ENCODE measurements at places on chromosomes 1 and 21. TPM values are rescaled to one million over a fixed set of nuclear protein-coding genes. Genes with fewer than 3 reads are reported as not detected.

DNA sequence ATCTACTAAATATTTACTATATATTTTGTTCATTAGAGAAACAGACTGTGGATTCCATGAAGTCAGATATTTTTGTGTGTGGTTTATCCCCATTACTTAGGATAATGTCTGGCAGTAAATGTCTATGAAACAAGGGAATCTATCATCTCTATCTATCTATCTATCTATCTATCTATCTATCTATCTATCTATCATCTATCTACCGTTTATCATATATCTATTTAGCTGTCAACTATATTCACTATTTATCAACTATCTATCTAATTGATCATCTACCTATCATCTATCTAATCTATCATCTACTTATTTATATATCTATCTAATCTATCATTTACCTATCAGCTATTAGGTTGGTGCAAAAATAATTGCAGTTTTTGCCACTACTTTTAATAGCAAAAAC is 255.7 kb downstream of the GRIK1 start:
- H3K27ac ChIP-seq: no peak overlapping the region
- no peaks in the 10 kb centered on the region for H3K4me1 ChIP-seq
- no peak for DNase-seq
- H3K36me3 ChIP-seq: no peaks in the 10 kb centered on the region
- H3K4me3 ChIP-seq: no peak overlapping the region
- no peaks in the 10 kb centered on the region for H3K27me3 ChIP-seq

The RIMS3 gene
- total RNA-seq: 33.0 TPM

DNA sequence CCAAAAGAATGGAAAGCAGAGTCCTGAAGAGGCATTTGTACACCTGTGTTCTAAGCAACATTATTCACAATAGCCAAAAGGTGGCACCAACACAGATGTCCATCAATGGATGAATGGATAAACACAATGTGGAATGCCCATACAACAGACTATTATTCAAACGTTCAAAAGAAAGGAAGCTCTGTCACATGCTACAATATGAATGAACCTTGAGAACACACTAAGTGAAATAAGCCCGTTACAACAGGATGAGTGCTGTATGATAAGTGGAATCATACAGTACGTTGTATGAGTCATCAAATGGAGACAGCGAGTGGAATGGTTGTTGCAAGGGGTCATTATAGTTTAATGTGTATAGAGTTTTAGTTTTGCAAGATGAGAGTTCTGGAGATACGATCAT is 80.1 kb downstream of the SH3BGR start:
- no peak overlapping the region for H3K27ac ChIP-seq
- no peaks in the 10 kb centered on the region for H3K4me1 ChIP-seq
- H3K36me3 ChIP-seq: no peaks in the 10 kb centered on the region
- no peak for DNase-seq
- no peak overlapping the region for H3K4me3 ChIP-seq

GRCh38 chr1:119606394-119606793 is 41.7 kb downstream of the ZNF697 start:
- DNase-seq: no peak
- no peaks in the 10 kb centered on the region for H3K36me3 ChIP-seq
- no peak overlapping the region for H3K4me3 ChIP-seq
- H3K4me1 ChIP-seq: no peaks in the 10 kb centered on the region

- no peaks in the 10 kb centered on the region for H3K36me3 ChIP-seq
- H3K27ac ChIP-seq: no peak overlapping the region
- H3K27me3 ChIP-seq: peaks cover 7% of the 10 kb centered on the region
- H3K4me3 ChIP-seq: no peak overlapping the region
Observed at GRCh38 chr1:47630346-47630745, 192.5 kb downstream of the FOXD2 start.

DNA sequence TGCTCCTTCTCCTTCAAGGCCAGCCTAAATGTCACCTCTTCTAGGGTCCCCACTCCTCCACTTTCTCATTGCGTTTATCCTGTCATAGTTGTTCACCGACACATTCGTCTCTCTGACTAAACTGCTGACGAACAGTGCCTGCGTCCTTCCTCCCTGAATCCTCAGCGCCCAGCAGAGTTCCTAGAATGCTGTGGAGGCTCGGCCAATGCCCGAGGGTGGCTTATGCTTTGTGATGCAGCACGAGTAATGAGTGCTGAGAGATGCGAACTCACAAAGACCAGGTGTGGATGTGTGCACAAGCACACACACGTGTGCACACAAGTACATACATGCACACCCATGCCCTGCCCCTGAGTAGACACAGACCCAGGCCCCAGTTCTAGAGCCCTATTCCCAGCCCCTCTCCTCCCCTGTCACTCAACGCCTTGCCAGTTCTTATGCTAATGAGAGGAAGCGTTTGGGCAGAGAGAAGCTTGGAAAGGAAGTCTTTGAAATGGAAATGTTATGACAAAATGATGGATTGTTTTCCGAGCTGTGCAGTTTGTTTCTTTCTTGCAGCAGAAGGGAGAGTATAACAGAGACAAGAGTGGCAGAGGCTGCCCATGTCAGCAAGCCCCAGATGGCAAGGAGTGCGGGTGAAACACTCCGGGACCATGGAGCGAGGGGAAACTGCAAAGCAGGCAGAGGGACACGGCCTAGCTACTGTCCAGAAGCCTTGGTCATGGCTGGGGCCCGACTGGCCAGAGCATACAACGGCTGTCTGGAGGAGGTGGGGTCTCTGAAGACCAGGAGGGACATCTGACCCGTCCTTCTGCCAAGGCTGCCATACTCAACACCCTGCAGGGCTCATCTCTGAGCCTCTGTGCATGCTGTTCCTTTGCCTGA is 24.2 kb downstream of the KCNA10 start:
- no peak overlapping the region for H3K4me3 ChIP-seq
- H3K27ac ChIP-seq: no peak overlapping the region
- H3K27me3 ChIP-seq: no peaks in the 10 kb centered on the region
- H3K4me1 ChIP-seq: peaks cover 7% of the 10 kb centered on the region

- no peak overlapping the region for H3K27ac ChIP-seq
- H3K36me3 ChIP-seq: no peaks in the 10 kb centered on the region
- peaks cover 24% of the 10 kb centered on the region for H3K27me3 ChIP-seq
- H3K4me3 ChIP-seq: no peak overlapping the region
- no peak for DNase-seq
Observed at GRCh38 chr1:23908453-23909341, 4.5 kb downstream of the CNR2 start.

- no peaks in the 10 kb centered on the region for H3K27me3 ChIP-seq
- no peak overlapping the region for H3K27ac ChIP-seq
- no peaks in the 10 kb centered on the region for H3K4me1 ChIP-seq
- no peak for DNase-seq
- no peaks in the 10 kb centered on the region for H3K36me3 ChIP-seq
Observed at GRCh38 chr1:59343576-59343840, 46.6 kb downstream of the FGGY start.

The SCP2 gene
- 131 TPM for total RNA-seq

GRCh38 chr1:172342584-172343239 is 77.8 kb upstream of the C1orf105 start:
- H3K27me3 ChIP-seq: no peaks in the 10 kb centered on the region
- no peak overlapping the region for H3K27ac ChIP-seq
- no peaks in the 10 kb centered on the region for H3K36me3 ChIP-seq
- no peak overlapping the region for H3K4me3 ChIP-seq
- DNase-seq: no peak
- H3K4me1 ChIP-seq: no peaks in the 10 kb centered on the region

DNA sequence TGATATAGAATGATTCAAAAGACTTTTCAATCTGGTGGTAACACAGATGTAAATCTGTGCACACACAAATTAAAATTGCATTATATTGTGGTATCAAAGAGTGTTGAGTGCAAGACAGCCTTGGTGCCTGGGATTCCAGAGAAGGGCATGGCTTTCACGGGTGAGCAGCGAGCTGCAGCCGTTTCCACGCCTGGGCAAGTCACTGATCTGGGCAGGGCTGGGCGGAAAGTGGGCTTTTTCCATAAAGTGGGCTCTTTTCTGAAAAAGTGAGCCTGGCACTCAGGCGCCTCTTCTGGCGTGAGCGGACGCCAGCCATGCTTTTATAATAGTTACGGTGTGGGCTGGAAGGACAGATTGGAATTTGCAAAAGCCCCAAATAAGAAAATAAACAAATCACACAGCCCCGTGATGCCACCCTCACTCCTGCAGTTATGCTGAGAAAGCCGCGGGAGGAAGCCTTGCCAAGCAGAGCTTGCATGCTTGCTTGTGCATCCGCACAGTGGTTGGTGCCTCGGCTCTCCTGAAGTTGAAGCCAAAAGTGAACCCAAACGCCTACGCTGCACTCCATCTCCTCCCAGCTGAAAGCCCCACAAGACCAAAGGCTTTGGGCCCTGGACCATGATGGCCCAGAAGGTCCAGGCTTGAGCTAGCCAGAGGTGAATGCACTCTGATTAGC is 7.1 kb upstream of the C1orf115 start:
- H3K4me3 ChIP-seq: no peak overlapping the region
- peaks cover 8% of the 10 kb centered on the region for H3K4me1 ChIP-seq
- H3K27ac ChIP-seq: no peak overlapping the region
- no peaks in the 10 kb centered on the region for H3K27me3 ChIP-seq
- H3K36me3 ChIP-seq: no peaks in the 10 kb centered on the region

GRCh38 chr1:41366455-41367287 is 5.4 kb downstream of the FOXO6 start:
- H3K36me3 ChIP-seq: no peaks in the 10 kb centered on the region
- peak; percentile 30 for DNase-seq
- H3K27ac ChIP-seq: peak overlapping the region; percentile 15
- peaks cover 55% of the 10 kb centered on the region for H3K4me1 ChIP-seq

DNA sequence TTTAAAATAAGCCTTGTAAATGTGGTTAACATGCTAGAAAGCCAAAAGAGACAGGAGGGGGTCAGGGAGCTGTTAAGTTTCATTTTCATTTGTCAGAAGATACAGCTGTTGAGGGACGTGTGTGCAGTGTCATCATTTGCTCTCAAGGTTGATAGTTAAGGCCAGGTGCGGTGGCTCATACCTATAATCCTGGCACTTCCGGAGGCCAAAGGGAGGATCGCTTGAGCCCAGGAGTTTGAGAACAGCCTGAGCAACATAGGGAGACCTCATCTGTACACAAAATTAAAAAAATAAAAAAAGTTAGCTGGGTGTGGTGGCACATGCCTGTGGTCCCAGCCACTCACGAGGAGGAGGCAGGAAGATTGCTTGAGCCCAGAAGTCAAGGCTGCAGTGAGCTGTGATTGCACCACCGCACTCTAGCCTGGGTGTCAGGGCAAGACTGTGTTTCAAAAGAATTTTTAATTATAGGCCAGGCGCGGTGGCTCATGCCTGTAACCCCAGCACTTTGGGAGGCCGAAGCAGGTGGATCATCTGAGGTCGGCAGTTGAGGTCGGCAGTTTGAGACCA is 22.7 kb downstream of the ZBTB8OS start:
- H3K27me3 ChIP-seq: no peaks in the 10 kb centered on the region
- no peak overlapping the region for H3K27ac ChIP-seq
- no peaks in the 10 kb centered on the region for H3K4me1 ChIP-seq
- no peak for DNase-seq
- H3K4me3 ChIP-seq: no peak overlapping the region

GRCh38 chr1:206511362-206512057 is 4.2 kb downstream of the RASSF5 start:
- no peak overlapping the region for H3K4me3 ChIP-seq
- DNase-seq: no peak
- H3K27me3 ChIP-seq: no peaks in the 10 kb centered on the region
- H3K4me1 ChIP-seq: peaks cover 30% of the 10 kb centered on the region
- peak overlapping the region; percentile 43 for H3K27ac ChIP-seq

GRCh38 chr21:43333298-43334062 is 93.5 kb downstream of the SIK1 start:
- H3K27me3 ChIP-seq: no peaks in the 10 kb centered on the region
- H3K4me1 ChIP-seq: peaks cover 29% of the 10 kb centered on the region
- peak overlapping the region; percentile 95 for H3K27ac ChIP-seq
- H3K4me3 ChIP-seq: no peak overlapping the region
- DNase-seq: peak; percentile 92
- no peaks in the 10 kb centered on the region for H3K36me3 ChIP-seq

- H3K4me1 ChIP-seq: no peaks in the 10 kb centered on the region
- no peak overlapping the region for H3K4me3 ChIP-seq
- no peak overlapping the region for H3K27ac ChIP-seq
- DNase-seq: peak; percentile 16
Observed at GRCh38 chr1:55572878-55573734, 357.9 kb upstream of the USP24 start.

The OSCP1 gene
- total RNA-seq: 16.9 TPM

DNA sequence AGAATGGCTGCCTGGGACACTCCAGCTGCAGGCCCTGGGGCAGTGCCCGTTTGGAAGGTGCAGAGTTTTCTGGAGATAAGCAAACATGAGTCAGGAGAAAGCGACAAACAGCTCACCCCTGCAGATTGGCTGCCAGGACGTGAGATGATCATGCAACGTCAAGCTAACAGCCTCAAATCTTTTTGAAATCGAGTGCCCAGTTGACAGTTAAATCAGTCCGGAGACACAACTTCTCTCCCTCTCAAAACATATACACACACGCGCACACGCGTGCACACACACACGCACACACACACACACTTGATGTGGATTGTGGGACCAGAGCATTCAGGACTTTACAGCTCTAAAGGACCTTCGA is 49.4 kb downstream of the TENT5C start:
- H3K27me3 ChIP-seq: no peaks in the 10 kb centered on the region
- DNase-seq: no peak
- H3K4me3 ChIP-seq: no peak overlapping the region
- peaks cover 5% of the 10 kb centered on the region for H3K4me1 ChIP-seq

DNA sequence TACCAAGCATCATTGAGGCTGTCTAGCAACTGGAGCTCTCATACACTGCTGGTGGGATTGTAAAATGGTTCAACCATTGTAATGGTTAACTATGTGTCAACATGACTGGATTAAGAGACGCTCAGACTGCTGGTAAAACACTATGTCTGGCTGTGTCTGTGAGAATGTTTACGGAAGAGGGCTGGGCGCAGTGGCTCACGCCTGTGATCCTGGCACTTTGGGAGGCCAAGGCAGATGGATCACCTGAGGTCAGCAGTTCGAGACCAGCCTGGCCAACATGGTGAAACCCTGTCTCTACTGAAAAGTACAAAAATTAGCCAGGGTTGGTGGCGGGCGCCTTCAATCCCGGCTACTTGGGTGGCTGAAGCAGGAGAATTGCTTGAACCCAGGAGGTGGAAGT is 4.8 kb upstream of the FCRLA start:
- H3K4me1 ChIP-seq: no peaks in the 10 kb centered on the region
- H3K27ac ChIP-seq: no peak overlapping the region
- DNase-seq: no peak

- H3K27me3 ChIP-seq: no peaks in the 10 kb centered on the region
- H3K36me3 ChIP-seq: no peaks in the 10 kb centered on the region
- no peak overlapping the region for H3K4me3 ChIP-seq
- H3K27ac ChIP-seq: no peak overlapping the region
- DNase-seq: no peak
- H3K4me1 ChIP-seq: peaks cover 28% of the 10 kb centered on the region
Observed at GRCh38 chr1:15245593-15246360, 1.2 kb upstream of the FHAD1 start.

The ICOSLG gene
- total RNA-seq: 0.14 TPM

Data from cardiac muscle cell (in vitro differentiated cells and primary cell).